NCI-H1694 (cell line): ENCODE measurements at places on chromosomes 4 and X.

- no peak for DNase-seq
These were observed 67.1 kb upstream of the HGFAC start for GRCh38 chr4:3374667-3375066.

- no peak for DNase-seq
These were observed 2.8 kb upstream of the PCDH7 start for GRCh38 chr4:30717208-30718020.

GRCh38 chr4:4842476-4843441 lies 16.7 kb upstream of the MSX1 start:
- no peak for DNase-seq

GRCh38 chrX:675279-675954 lies 44.8 kb downstream of the SHOX start:
- DNase-seq = no peak

GRCh38 chrX:41600291-41600690 lies 88.5 kb upstream of the GPR34 start:
- DNase-seq = no peak

- no peak for DNase-seq
These were observed 127.9 kb upstream of the ENPP6 start for GRCh38 chr4:184345573-184345922.

GRCh38 chr4:186957952-186958555 lies 234.4 kb upstream of the FAT1 start:
- no peak for DNase-seq

DNA sequence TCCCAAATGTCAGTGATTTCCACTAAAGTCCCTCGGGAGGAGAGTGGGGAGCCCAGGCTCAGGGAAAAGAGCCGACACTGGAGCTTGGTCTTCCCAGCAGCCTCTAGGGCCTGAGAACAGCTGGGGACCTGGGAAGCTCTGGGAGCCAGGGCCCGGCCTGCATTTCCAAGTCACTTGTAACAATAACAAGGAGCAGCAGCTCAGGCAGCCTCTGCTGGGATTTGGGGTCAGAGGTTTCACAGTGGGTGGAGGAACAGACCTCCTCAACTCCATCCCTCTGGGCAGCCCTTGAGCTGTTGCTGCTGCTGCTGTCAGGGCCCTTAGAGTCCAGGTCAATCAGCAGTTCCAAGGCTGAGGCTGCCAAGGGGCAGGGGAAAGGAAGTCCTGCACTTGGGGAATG lies 11.1 kb downstream of the STARD8 start:
- no peak for DNase-seq

DNA sequence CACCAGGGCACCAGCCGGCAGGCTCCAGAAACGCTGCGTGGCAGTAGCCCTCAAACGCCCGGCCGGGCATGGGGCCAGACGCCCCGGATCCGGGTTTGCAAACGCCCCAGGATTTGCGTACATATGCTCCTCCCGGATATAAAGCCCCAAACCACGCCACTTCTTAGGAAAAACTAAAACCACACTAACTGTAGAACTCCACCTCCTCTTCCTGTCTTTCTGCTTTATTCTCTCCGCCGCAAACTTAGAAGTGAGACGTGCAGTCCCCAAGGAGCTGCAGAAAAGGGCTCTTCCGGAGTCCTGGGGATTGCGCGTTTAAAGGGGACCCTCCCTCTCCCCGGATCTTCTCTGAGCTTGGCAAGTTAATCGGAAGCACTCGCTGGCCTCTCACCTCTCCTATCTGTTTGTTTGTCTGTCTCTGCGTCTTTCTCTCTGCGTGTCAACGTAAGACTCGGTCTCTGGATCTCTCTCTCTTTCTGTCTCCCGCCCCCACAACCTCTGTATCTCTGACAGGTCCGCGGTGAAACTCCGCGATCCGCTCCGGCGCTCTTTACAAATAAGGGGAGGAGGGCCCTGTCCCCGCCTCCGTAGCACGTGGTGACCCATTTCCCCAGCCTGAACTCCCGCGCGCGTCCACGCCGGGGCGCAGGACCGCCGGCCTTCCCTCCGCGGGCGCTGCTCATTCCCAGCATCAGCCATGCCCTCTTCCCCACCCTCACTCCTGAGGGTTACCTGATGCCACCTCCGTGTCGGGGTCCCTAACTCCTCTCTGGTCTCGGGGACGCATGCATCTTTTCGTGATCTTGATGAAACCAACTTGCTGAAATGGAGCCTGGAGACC lies at the start of gene SLC39A8:
Gene SLC39A8 (minus strand): TSS at position 529 of the 841 bp plus-strand sequence. CDS start 820 bp downstream, outside the sequence.
- peak; percentile 51 for DNase-seq

GRCh38 chr4:139668036-139668435 lies 2.4 kb downstream of the MGST2 start:
- no peak for DNase-seq

DNA sequence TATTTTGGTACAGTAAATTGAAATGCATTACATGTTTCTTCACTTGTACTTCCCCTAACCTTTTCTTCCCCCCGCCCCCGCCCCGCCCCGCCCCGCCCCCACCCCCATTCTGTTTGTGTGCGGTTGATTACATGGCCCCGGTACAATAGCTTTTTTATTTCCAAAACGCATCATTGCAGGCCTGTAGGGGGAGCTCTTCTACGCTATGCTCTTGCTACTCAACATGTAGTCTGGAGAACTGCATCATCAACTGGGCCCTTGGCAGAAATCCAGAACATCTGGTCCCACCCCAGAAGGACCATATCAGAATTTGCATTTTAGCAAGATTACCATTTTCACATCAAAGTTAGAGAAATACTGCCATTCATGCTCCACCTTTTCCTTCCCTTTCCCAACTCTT lies 333.3 kb upstream of the DDX53 start:
- DNase-seq = peak; percentile 3

DNA sequence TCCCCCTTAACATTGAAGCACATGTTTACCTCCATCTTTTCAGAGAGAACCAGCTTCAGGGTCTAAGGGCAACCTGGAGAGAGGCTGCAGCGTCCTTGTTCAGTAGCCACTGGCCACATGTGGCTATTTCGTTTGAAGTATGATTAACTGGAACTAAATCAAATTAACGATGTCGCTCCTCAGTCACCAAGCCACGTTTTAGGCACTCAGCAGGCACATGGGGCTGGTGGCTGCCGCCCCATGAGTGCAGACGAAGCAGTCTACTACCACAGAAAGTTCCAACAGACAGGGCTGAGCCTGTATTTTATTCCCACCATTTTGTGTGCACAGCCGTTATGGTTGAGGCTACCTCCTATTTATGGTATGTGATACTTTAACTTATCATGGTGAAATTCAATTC lies 99.4 kb downstream of the WFS1 start:
- no peak for DNase-seq

DNA sequence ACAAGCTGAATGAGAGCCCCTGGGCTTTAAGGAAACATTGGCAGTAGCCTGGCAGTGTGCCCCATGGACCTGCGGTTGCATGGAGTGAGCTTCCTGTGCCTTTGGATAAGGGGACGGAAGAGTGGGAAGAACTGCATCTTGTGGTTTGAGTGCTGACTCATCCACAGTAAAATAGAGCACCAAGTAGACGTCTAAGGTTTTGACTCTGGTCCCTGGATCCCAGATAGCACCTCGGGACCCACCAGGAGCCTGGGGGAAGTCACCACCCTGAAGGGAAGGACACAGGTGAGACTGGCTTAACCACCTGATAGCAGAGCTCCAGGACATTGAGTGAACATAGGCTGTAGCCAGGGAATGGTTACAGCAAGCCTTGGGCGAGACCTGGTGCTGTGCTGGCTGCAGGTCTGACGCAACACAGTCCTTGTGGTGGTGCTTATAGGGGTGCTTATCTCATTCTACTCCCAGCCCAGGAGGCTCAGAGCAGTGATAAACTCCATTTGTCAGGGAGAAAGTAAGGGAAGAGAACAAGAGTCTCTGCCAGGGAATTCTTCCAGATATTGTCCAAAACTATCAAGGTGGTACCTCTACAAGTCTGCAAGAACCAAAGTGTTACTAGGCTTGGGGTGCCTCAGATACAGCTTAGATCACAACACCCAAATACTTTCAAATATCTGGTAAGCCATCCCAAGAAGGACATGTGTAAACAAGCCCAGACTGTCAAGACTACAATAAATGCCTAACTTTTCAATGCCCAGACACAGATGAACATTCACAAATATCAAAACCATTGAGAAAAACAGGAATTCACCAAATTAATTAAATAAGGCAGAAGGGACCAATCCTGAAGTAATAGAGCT lies 123.6 kb upstream of the TET2 start:
- no peak for DNase-seq

- DNase-seq = no peak
These were observed 26.4 kb downstream of the HMGB2 start for GRCh38 chr4:173307778-173308177.

DNA sequence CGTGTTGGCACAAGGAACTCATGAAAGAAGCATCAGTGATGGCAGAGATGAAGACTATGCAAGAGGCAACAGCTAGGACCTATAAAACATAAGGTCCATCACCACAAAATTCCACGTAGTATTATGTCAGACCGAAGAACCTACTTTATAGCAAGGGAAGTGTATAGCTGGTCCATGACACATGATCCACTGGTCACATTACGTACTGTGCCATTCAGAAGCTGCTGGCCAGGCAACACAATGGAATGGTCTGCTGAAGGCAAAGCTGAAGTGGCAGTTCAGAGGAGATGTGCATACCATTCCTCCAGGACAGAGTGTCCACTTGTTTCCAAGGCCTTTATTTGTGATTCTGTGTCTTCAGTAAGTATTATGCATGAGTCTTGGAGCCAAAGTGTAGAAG lies 215.5 kb upstream of the UGT8 start:
- no peak for DNase-seq

GRCh38 chr4:184817494-184818215 lies 8.1 kb downstream of the ACSL1 start:
- DNase-seq = no peak

- no peak for DNase-seq
These were observed 288.8 kb downstream of the CENPC start for GRCh38 chr4:67256388-67257043.

- DNase-seq = no peak
These were observed 103.4 kb downstream of the CEP44 start for GRCh38 chr4:174387143-174387542.

DNA sequence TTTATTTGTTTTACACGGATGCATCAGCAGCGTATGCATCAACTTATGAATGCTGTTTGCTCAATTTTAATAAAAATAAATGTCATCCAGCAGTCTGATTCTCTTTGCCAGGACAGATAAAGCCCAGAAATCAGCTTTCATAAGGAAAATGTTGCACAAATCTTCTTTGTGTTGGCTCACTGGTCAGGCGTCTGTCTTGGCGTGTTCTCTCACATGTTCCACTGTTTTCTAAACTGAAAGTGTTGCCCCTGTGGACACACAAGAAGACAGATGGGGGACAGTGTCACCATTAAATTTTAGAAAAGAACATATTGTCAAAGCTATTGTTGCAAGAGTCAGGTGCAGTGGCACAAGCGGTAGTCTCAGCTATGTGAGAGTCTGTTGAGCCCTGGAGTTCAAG lies 316.2 kb downstream of the CENPC start:
- DNase-seq = no peak

DNA sequence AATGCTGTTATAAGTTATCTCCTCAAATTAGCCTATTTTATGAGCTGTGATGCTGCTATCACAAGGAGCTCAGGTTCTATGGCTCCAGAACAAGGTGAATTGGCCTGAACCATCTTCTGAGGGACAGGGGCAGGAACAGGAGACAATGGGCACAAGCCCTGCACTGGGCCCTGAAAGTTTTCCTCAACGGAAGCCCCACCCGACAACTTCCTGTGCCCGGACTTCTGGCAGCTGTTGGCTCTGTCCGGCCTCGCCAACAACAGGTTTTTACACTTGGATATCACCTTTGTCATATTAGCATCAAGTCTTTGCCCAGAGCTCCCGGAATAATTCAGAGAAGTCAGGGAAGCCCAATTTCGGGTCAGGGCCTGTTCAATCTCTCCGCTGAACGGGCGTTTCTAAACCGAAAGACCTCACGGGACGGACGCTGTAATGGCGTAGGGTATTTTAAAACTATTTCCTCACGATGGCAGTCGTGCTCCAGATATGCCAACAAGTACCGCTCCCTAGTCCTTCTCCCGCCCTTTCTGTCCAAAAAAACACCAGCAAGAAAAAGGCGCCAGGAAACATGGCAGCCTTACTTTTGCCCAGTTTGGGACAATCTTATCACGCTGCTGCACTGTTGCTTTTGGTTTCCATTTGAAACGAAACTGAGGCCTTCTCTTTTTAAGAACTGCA lies 201.0 kb upstream of the STK26 start:
- no peak for DNase-seq

GRCh38 chrX:118751950-118752783 lies 24.8 kb downstream of the IL13RA1 start:
- no peak for DNase-seq

GRCh38 chr4:105306158-105306781 lies 159.6 kb downstream of the TET2 start:
- DNase-seq = no peak

GRCh38 chr4:39698424-39699009 lies 581 bp downstream of the UBE2K start:
- no peak for DNase-seq

DNA sequence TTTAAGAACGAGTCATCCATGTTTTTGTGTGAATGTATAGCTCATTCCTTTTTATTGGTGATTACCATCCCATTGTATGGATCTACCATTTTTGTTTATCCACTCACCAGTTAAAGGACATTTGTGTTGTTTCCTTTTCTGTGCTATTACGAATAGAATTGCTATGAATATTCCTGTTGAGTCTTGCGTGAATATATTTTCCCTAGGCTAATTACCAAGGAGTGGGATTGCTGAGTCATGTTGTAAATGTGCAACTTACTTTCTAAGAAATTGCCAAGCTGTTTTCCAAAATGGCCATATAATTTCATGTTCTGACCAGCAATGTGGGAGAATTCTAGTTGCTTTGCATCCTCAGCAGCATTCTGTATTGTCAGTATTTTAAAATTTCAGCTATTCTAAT lies 51.3 kb downstream of the YIPF6 start:
- no peak for DNase-seq

DNA sequence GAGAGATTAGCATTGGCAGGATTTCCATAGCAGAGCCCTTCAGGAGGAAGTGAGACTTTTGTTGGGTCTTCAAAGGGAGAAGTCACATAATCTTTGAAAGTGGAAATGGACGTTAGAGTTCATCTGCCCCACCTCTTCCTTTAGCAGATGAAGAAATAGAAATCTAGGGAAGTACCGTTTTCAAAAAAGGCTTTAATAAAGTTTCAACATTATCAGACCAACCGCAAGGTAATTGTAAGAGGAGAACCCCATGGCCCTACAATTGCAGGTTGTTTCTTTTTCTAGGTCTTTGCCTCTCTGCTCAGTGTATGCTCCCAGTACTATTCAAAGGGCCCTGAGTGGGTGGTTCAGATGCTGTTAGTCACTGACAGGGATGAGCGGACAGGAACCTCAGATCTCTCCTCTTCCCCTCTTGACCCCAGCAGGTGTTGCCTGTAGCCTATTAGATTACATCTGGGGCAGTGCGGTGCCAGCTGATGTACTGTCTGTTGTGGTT lies 48.6 kb upstream of the AP1S2 start:
- DNase-seq = no peak

GRCh38 chr4:76272582-76272981 lies 21.1 kb downstream of the FAM47E start:
- DNase-seq = no peak
